ENCODE measurements at places on chromosomes 1 and 21.

DNA sequence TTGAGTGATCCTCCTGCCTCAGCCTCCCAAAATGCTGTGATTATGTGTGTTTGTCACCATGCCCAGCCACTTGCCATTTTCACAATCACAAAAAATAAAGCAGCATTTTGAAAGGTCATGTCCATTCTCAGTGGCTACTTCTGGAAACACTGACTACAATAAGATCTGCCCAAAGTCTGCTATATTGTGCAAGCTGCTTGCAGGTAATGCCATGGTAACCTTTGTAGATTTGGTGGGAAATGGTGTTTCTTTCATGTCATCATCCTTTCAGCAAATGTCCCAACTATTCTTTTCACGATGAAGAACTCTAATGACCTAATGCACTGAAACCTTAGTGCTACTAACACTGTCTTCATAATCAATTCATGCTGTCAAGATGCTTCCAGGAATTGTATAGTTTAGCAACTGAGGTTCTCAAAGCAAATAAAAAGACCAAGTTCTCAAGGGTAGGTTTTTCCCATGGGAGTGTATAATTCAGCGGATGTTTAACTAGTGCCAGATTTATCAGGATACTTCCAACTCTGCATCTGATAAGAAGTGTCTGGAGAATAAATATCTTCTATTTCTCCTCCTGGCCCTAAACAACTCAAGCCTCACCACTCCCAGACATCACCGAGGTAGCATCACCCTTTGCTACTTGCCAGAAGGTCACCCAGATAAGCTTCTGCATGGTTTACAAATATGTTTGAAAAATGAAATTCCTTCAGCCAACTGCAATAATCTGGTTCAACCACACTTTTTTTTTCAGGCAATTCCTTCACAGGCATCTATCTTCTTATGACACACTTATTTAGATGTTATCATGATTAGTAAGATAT lies 132.0 kb upstream of the ZC3H11B start:
- no peak for DNase-seq

DNA sequence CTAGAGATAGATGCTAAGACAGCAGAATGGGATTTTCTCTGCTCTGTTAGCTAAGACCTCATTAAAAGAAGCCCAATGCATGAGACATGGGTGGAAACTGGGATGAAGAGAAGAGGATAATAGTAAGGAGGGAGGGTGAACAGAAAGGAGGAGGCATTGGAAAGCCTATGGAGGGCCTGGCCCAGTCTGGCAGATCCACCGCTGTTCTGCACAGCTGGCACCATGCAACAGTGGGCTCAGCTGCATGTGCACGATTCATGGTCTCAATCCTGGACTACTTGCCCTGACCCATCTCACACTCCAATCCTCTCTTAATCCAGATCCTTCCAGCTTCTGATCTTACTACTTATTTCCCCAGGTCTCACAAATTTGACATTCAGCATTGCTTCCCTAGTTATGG lies 2.2 kb downstream of the PHC2 start:
- DNase-seq, result no peak

- DNase-seq, result peak; percentile 33
Observed at GRCh38 chr1:197614916-197615692, 160.2 kb downstream of the DENND1B start.

DNA sequence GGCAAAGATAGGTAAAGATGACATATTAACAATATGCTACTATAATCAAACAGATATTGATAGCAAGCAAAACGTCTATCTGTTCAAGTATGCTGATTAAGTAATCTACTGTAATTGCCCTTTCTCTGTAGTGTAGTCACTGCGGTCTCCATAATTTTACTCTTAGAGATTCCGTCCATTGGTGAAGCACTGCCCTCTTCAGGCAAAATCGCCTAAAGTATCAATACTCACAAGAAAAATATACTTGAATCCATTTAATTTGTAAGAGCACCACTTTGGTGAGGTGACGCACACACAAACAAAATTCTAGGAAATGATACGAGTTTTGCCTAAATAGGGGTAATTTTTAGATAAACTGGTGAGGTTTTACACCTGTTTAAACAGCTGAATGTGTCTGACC lies 434.6 kb upstream of the CHRM3 start:
- no peak for DNase-seq

DNA sequence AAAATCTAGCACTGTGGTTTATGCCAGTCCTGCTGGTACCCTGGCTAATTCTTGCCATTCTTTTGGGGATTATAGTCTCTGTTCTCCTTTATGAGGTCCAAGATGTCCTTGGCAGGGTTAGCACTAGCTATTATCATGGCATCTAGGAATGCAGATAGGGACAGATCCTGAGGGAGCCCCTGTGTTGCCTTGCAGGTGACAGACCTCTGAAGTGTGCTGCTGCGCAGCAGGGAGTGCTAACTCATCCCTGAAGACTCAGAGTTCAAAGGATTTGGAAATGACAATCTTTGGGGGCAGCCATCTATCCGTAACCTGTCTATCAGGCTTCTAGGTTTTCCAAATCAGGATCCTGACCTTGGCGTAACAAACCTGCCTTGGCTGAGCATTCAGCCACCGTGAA lies 16.3 kb downstream of the ZFYVE9 start:
- DNase-seq, result no peak

Measured in GF-D8 (cell line).